ENCODE measurements at places on chromosomes 13 and 19.

DNA sequence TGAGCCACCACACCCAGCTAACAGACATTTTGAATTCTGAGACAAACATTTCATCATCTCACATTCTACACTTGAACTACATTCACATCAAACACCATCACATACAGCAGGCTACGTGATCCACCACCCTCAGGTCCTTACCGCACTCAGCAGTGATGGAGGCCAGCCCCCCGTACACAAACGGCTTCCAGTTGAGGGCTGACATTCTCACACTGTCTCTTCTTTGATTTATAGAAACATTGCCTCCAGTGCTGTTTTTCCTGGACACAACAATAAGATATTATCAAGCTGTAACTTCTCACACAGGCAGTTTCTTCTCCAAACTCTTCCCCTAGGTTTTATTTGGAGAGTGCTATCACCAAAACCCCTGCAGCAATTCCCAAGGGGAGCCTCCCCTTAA is 7.0 kb downstream of the SLC25A30 start:
- DNase-seq: no peak

DNA sequence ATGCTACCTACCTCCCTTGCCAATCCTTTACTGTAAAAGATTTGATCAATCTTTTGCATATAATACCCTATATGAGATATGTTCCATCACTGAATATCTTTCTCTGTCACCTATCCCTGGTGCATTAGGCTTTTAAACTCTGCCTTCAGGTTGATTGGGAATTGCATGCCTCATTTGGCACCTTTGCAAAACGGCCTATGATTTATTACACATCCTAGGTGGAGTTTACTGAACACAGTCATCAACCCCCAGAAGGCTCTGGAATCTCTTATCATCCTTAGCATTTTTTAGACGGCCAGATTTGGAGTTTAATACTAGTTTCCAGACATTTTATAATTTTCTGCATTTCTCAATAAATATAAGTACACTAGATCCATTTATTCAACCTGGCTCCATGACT is 448.4 kb upstream of the SLC10A2 start:
- DNase-seq: no peak

DNA sequence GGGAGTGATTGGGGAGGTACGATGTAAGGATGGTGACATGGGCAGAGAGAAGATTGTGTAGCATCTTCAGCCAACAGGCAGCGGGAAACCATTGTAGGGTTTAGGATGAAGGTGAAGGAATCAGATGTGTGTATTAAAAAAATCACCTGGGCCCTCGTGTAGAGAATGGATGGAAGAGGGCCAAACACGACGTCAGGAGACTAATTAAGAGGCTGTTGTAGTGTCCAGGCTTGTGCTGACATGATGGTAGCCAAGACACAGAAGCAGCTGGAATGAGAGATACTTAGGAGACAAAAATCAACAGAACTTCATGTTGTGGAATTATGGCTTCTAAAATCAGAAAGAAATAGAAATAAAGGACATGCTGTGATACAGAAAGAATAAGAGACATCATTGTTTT is 41.2 kb upstream of the ARGLU1 start:
- DNase-seq: no peak

DNA sequence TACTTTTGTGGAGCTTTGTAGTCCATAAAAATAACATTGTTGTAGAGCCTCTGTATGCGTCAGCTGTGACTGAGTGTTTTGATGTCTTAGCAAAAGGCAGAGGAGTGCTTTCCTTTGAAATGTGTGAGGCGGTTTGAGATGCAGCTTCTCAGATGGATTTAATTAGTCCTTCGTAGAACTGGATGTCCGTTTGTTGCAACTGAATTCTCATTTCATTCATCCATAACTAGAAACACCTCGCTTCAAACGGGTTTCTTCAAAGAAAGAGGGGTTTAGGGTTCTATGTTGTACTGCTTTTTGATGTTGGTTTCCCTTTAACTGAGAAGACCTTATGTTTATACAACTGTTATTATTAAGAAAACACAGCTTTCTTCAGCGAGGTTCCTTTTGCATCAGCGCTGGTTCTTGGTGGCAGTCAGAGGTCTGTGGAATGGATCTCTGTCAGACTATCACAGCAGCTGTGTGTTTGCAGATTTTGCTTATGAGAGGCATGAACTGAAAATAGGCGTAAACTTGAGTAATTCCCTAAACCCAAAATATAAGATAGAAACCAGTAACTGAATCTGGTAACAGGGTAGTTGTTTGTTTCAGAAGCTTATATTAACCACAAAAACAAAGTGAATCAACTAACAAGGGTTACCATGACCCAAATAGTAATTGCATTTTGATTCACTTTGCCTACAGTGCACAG is 194.4 kb downstream of the GGACT start:
- DNase-seq: no peak
